Fibroblast of skin of abdomen (primary cell): ENCODE measurements at places on chromosomes 13 and 19.
A peak's percentile ranks its signal among the peaks of the same experiment; 100 is the strongest.

- peak; percentile 9 for DNase-seq
These were observed 205.5 kb downstream of the NALCN start for GRCh38 chr13:101210774-101211173.

DNA sequence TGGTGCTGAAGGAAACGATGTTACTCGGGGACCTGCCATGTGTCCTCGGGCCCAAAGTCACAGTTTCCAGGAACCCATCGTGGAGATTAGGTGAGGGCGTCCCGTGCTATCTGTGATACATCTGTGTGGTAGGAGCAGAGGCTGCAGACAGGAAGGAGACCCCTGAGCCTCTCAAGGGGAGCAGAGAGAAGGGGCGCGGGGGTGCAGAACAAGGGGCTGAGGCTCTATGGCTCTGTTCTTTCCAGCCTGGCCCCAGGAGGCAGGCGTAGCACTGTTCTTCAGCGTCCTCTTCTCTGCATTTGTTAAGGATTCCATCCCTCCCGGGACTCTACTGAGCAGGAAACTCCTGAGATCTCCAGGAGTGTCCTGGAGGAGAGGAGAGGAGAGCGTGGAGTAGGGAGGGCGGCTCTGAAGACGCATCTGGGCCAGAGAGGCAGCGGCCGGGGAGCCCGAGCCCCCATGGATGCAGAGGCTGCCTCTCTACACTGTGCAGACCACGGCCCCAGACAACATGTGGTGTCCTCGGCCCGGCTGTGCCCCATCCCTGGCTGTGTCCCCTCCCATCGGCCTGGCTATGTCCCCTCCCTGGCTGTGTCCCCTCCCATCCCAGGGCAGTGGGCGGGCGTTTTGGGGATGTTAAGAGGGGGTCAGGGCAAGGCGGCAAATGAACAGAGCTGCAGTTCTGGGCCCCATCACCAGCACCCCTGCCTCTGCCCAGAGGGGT lies 118.0 kb downstream of the ATP11A start:
- DNase-seq = no peak

DNA sequence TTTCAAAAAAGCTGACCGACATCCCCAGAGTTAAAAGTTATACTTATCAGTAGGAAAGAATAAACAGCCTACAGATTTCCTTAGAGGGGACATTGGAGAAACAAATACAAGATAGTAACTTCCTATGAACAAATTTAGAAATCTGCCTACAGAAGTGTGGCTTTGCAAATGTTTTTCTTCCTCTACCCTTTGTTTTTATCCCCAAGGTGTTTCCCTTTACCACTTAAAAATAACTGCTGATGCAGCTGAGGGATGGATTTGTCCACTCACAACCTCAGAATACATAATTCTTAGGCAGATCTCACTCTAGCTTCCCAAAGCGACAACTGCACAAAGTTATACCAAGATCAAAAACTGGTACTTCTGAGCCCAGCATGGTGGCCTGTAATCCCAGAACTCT lies 20.9 kb downstream of the MED4 start:
- no peak for DNase-seq

GRCh38 chr13:21998279-21998990 lies 327.6 kb downstream of the FGF9 start:
- DNase-seq = no peak

DNA sequence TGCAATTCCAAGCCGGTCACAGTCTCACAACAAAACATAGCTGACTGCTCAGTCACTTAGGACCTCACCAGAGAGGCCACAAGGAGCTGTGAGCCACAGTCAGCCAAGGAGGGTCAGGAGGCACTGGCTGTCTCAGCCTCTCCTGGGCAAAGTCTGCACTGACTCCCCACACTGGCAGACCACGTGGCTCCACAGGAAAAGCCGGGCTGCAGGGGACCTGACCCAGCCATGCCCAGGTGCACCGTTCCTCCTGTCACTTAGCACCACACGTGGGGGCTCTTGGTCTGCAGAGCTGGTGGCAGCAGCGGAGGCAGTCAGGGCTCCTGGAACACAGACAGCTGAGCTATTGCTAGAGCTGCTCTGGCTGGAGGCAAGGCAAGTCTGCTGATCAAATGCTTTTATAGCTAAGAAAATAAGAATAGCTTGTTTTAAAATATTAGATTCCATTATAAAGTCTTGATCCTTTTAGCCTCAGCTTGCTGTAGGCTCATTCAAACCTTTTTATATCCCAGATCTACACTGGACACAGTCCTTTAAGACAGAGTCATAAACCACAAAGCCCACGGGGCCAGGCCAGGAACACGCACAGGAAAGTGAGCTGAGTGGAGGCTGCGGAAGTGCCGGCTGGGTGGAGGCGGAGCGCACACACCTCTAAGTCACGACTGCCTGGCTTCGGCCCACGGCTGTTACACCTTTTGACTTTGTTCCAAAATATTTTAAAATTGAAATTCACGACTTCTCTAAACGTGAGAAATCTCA lies 744.1 kb downstream of the UQCRFS1 start:
- peak; percentile 42 for DNase-seq

DNA sequence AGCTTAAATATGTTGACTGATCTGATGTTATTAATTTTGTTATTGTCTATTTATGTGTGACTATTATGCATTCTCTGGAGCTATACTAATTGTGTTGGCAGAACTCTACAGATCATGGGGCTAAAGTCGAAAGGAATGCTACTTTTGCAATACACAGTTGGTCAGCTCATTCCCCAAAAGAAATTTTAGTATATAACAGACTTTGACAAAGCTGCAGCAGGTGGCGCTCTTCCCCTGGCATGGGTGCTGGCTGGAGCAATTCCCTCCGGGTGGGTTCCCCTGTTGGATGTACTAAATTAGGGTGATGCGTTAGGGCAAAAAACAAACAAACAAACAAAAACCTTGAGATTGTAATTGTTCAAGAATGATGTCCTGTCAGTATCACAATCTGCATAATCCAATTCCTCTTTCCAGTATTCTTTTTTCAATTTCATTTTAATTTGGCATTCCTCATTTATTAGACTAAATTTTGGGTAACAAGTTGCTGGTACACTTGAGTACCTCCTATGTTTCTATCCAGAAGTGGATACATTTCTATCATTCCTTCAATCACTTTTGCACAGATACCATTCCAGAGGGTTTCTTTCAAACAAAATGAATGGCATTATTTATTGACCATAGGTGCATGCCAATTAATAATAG lies 322.8 kb upstream of the EDNRB start:
- DNase-seq = peak; percentile 23

GRCh38 chr13:25579221-25579620 lies 207.4 kb downstream of the ATP8A2 start:
- DNase-seq = no peak

DNA sequence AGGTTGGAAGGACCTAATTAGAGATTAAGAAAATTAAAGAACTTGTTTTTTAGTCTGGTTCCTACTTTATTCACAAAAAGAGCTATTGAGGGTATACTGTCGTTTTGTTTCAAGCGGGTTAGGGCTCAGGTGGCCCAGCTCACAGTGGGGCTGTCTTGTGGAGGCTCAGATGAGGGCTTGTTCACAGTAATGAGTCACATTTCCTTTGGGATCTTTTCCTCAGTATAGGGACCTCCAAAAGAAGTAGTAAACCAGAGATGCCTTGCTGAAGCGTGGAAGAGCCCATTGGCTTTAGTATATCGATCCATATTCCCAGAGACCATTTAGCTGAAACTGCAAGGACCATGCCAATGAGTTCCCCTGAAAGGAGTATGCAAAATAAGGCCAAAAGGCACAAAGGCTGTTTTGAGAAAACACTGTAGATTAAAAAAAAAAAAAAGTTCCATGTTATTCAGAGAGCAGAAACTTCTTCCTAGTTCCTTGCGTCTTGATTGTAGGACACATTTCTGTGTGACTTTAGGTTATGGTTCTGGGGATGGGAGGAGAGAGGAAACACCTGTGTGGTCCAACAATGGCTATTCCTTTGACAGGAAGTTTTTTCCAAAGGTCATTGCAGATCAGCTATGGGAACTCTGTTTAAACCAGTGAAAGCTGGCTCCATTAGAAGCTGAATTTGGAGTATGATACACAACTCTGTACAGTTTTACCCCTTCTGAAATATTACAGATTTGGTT lies 32.8 kb upstream of the GPI start:
- DNase-seq = no peak

GRCh38 chr13:26829716-26830115 lies 69.1 kb upstream of the GPR12 start:
- DNase-seq = no peak

DNA sequence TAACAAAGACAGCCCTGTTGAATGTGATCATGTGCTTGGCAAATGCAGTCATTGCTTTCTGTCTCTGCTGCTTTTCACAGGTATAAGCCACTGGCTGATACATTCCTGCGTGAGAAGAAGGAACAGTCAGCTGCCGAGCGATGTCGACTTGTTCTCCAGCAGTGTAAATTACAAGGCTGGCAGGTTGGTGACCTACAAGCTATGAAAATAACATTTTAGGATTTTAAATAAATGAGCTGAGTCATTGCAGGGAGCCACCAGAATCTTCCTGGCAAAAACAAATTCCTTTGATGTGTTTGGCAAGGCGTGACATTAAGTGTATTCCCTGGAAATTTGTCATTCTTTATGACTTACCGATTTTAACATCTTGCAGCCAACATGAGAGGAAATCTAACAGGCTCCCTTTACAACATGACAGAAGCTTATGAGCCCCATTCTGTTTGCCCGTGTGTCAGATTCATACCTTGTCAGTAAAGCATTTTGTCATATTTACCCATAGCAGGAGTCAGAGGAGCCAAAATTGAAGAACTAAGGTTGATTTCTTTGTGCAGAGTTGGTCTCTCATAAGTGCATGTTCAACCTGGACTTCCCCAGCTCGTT lies 471.4 kb downstream of the MYO16 start:
- no peak for DNase-seq

DNA sequence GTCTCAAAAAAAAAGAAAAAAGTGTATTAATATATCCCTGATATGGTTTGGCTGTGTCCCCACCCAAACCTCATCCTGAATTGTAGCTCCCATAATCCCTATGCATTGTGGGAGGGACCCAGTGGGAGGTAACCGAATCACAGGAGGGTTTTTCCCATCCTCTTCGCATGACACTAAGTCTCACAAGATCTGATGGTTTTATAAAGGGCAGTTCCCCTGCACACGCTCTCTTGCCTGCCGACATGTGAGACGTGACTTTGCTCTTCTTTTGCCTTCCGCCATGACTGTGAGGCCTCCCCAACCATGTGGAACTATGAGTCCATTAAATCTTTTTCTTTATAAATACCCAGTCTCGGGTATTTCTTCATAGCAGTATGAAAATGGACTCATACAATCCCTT lies 17.7 kb downstream of the STK24 start:
- no peak for DNase-seq

- DNase-seq = no peak
These were observed 8.0 kb downstream of the TFDP1 start for GRCh38 chr13:113592571-113592970.

DNA sequence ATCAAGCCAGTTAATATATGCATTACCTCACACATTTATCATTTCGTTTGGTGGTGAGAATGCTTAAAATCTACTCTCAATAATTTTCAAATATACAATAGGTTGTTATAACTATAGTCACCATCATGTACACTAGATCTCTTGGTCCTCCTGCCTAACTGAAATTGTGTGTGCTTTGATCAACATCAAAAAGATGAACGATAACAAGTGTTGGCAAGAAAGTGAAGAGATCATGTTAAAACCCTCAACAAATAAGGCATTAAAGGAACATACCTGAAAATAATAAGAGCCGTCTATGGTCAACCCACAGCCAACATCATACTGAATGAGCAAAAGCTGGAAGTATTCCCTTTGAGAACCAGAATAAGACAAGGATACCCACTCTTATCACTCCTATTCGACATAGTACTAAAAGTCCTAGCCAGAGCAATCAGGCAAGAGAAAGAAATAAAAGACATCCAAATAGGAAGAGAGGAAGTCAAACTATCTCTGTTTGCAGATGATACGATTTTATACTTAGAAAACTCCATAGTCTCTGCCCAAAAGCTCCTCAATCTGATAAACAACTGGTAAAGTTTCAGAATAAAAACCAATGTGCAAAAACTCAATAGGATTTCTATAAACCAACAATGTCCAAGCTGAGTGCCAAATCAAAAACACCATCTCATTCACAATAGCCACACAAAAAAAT lies 27.9 kb upstream of the OR10H1 start:
- no peak for DNase-seq

- peak; percentile 2 for DNase-seq
These were observed 281.3 kb upstream of the SOX21 start for GRCh38 chr13:94993616-94994015.

GRCh38 chr13:59494151-59494550 lies 669.6 kb downstream of the DIAPH3 start:
- no peak for DNase-seq

- peak; percentile 84 for DNase-seq
These were observed 379 bp upstream of the CDC34 start for GRCh38 chr19:531009-531752.

DNA sequence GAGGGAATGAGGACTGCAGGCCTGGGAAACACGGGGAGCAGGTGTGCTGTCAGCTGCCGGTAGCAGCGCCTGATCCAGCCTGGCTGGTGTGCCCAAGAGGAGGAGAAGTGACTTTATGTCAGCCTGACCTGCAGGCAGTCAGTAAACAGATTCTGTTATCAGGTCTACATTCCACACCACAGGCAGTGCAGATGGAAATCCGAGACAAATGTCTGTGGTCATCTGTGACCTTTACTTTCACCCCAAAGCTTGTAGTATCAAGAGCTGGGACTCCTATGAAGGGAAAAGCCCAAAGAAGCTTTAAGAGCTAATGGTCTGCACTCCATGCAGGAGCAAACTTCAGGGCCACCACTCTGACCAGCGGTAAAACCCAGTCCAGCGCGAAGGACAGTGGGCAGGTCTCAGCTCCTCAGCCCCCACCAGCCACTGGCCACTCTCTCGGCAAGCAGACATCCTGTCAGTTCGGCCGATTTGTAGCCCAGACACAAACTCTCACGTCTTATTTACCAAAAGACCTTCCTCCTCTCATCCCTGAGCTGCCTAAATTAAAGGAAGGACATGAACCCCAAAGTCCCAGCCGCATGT lies 7.7 kb downstream of the EPS15L1 start:
- no peak for DNase-seq

DNA sequence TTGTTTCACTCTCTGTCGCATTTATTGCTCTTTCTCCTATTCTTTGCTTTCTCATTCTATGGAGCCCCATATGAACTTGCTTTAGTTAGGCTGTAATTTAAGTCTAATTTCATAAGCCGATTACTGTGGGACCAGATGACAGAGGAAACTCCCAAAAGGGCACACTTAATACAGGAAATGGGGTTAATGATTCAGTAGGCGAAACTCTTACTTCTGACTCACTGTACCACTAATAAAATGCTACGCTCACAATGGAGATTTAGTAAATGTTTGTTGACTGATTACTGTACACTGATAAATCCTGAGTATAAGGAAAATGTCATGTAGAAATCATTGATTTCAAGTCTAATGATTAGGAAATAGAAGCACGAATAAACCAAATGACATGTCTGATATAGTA lies 276.4 kb downstream of the KLF5 start:
- DNase-seq = peak; percentile 77

DNA sequence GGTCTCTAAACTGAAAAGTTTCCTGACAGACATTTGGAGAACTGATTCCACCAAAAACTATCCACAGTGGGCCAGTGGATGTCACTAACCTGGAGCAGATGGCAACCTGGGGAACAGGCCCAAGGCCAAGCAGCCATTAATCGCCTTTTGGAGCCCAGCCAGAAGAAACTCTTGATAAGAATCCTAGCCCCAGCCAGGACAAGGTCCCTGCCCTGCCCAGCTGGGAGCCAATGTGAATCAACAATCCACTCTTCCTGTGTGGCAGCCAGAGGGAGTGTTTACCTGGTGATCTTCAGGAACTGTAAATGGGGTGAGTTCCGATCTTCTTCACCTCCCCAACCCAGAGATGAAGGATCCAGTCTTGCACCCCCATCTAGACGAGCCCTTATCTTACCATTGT lies 14.5 kb upstream of the IGSF23 start:
- no peak for DNase-seq
